Immature natural killer cell (primary cell): ENCODE measurements at places on chromosomes 1 and 21.

GRCh38 chr1:77228836-77229235 lies 9.6 kb upstream of the PIGK start:
- H3K4me3 ChIP-seq, result no peak overlapping the region
- no peak for DNase-seq
- H3K4me1 ChIP-seq, result no peaks in the 10 kb centered on the region
- H3K27me3 ChIP-seq, result no peaks in the 10 kb centered on the region
- peaks cover 9% of the 10 kb centered on the region for H3K36me3 ChIP-seq
- H3K27ac ChIP-seq, result no peak overlapping the region

DNA sequence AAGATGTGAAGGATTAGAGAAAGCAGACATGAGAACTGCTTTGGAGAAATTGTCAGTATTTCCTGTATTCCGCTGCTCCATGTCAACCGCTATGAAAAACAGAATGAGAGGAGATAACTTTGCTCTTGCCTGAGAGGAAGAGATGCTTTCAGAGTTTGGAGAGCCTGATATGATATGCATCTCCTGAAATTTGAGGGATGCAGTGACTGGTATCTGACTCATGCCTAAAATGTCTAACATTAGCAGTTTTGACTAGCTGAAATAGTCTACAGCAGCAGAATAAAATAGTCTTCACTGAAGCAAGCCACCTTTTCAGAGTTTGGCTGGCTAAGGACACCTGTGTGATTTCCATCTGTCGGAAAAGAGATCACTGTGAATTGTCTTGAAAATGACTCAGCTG lies 165.8 kb upstream of the LRRC7 start:
- no peaks in the 10 kb centered on the region for H3K4me1 ChIP-seq
- no peaks in the 10 kb centered on the region for H3K27me3 ChIP-seq
- no peaks in the 10 kb centered on the region for H3K36me3 ChIP-seq
- no peak for DNase-seq

- H3K4me1 ChIP-seq, result peaks cover 53% of the 10 kb centered on the region
- H3K4me3 ChIP-seq, result peak overlapping the region; percentile 97
Measured at GRCh38 chr21:46459356-46460112, 843 bp downstream of the DIP2A start.

DNA sequence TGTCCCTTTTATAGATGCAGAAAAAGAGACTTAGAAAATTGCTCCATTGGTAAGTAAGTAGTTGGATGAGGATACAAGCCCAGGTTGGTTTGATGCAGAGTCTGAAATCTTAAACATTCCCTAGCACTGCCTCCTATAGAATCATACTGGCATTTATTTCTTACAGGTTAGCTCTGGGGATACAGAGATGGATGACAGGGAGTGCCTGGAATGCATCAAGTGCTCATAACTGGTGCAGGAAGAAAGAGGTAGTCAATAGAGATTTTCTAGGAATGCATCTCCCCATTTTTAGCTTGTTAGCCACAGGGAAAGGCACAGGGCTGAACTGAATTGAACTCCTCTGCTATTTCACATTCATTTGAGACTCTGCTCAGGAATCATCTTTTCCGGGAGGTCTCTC lies 269.0 kb upstream of the USP24 start:
- no peaks in the 10 kb centered on the region for H3K4me1 ChIP-seq
- no peak overlapping the region for H3K27ac ChIP-seq
- no peaks in the 10 kb centered on the region for H3K36me3 ChIP-seq
- peaks cover 3% of the 10 kb centered on the region for H3K27me3 ChIP-seq
- no peak for DNase-seq

DNA sequence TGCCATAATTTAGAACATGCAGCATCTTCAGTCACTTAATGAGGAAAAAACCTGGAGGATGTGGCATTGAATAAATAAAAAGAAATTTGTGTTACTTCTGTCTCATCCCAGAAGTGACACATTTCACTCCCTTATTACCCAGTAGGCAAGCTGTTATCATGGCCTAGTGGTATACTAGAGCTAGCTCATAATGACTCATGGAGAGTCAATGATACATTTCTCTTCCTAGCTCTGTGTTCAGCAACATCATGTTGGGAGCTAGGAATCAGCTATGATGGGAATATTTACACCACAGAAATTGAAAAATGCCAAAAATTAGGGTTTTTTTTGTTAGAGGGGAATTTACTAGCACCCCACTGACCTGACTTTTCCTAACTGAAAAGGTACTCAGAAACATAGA lies 182.7 kb downstream of the HMCN1 start:
- H3K4me3 ChIP-seq, result no peak overlapping the region
- no peaks in the 10 kb centered on the region for H3K36me3 ChIP-seq
- no peaks in the 10 kb centered on the region for H3K27me3 ChIP-seq
- H3K4me1 ChIP-seq, result no peaks in the 10 kb centered on the region
- H3K27ac ChIP-seq, result no peak overlapping the region

GRCh38 chr21:35850029-35850428 lies 210.3 kb downstream of the SETD4 start:
- no peak overlapping the region for H3K4me3 ChIP-seq
- H3K27me3 ChIP-seq, result no peaks in the 10 kb centered on the region
- no peaks in the 10 kb centered on the region for H3K36me3 ChIP-seq
- DNase-seq, result no peak
- H3K4me1 ChIP-seq, result no peaks in the 10 kb centered on the region

DNA sequence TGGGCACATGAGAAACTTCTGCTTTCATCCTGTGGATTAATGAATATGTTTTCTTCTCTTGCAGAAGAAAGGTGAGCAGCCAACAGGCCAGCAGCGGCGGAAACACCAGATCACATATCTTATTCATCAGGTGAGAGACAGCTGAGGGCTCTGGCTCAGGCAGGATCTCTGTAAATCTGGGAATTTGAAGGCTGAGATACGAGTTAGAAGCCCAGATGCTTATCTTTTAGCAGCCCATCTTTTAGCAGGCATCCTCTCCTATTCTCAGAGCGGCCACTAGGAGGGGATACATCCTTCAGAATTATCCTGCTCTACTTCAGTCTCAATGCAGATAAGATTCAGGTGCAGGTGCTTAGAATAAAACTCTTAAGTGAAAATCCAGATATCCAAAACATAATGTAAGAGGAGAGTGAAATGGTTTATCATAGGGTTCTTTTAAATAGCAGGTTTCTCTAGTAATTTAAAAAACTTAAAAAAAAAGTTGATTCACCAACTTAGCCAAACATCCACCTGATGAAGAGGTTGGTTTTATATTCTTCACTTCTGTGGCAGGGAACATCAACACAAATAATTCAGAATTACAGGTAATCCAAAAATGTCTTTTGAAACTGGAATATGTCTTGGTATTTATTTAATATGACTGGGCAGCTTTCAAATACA lies 19.3 kb downstream of the SH2D2A start:
- DNase-seq, result peak; percentile 67
- H3K36me3 ChIP-seq, result peaks cover 24% of the 10 kb centered on the region
- H3K27ac ChIP-seq, result peak overlapping the region; percentile 51
- peaks cover 19% of the 10 kb centered on the region for H3K4me1 ChIP-seq

GRCh38 chr1:160811147-160811546 lies 15.2 kb downstream of the LY9 start:
- H3K27ac ChIP-seq, result peak overlapping the region; percentile 23
- no peak for DNase-seq
- H3K4me1 ChIP-seq, result peaks cover 39% of the 10 kb centered on the region
- no peak overlapping the region for H3K4me3 ChIP-seq
- H3K36me3 ChIP-seq, result peaks cover 33% of the 10 kb centered on the region

DNA sequence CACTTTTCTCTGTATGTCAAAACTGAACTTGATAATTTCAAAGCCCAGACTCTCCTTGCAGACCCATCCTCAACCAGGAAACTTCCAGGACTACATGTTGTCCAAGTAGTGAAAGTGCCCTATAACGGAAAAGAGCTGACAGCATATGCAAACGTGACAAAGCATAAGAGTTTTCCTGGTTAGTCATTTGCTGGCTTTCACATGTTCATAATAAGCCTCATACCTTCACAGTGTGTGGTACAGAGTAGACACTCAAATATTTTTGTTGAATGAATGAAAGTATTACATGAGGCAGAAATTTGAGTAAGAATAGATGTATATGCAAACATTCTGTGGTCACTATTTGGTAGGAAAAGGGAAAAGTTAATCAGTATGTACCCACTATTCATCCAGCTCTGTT lies 473.3 kb downstream of the MRPL39 start:
- H3K4me3 ChIP-seq, result no peak overlapping the region
- no peaks in the 10 kb centered on the region for H3K4me1 ChIP-seq
- DNase-seq, result no peak
- no peaks in the 10 kb centered on the region for H3K27me3 ChIP-seq

DNA sequence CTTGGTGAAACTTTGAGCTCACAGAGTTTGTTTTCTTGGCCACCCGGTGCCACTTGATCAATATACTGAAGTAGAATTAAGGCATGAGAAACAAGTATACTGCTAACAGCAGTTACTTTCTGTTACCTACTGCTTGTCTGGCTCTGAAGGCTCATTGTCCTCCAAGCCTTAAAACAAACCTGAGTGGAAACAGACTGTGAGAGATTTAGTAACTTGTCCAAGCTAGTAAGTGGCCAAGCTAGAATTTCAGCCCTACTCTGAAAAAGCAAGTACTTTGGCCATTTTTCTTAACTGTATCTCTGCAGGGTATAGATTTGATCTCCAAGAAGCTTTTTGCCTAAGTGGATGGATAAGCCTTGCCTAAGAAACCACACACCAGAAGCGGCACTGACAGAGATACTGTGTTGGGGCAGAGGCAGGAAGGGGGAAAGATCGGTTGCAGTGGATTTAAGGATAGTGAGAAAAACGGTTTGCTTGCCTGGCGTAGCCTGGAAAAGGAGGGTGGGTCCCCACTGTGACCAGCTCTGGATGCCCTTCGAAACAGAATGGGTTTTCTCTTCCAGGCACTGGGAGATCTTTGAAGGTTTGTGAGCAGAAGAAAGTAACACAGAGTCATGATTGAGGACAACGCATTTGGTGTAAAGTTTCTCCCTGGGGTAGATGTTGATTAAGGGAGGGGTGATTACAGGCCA lies 2.1 kb upstream of the MACO1 start:
- H3K27ac ChIP-seq, result no peak overlapping the region
- H3K27me3 ChIP-seq, result peaks cover 13% of the 10 kb centered on the region
- no peak for DNase-seq
- peaks cover 27% of the 10 kb centered on the region for H3K4me1 ChIP-seq
- H3K4me3 ChIP-seq, result peak overlapping the region; percentile 69

- H3K36me3 ChIP-seq, result no peaks in the 10 kb centered on the region
- no peak overlapping the region for H3K4me3 ChIP-seq
- DNase-seq, result no peak
- peaks cover 20% of the 10 kb centered on the region for H3K4me1 ChIP-seq
- H3K27me3 ChIP-seq, result peaks cover 1% of the 10 kb centered on the region
Measured at GRCh38 chr1:161772397-161772796, 6.3 kb downstream of the ATF6 start.

DNA sequence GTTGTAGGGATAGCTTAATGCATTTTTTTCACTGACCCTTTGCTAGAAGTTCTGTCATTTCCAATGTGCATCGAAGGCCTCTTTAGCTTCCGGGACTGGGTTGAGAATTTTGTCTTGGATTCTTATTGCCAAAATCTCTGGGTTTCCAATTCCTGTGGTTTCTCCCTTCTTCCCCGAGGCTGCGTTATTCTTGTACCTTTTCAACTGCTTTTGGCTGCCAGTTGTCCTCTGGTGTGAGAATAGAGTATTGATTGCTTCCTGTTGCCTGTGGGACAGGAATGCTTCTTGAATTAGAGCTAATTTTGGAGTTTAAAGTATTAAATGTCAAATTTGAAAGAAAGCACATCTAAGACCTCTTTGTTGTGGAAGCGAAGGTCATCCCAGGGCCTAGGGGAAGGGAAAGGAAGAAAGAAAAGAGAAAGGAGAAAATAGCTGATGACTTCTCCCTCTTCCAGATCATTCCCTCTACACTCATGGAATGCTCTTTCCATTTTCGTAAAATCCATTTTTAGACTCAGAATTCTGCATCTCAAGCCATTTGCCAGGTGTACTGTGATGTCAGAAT lies 21.1 kb downstream of the HUNK start:
- H3K4me1 ChIP-seq, result no peaks in the 10 kb centered on the region
- H3K4me3 ChIP-seq, result no peak overlapping the region
- no peak for DNase-seq
- H3K27me3 ChIP-seq, result peaks cover 3% of the 10 kb centered on the region
- no peaks in the 10 kb centered on the region for H3K36me3 ChIP-seq
- H3K27ac ChIP-seq, result no peak overlapping the region

GRCh38 chr1:109733236-109733870 lies 7.5 kb downstream of the GSTM3 start:
- no peaks in the 10 kb centered on the region for H3K36me3 ChIP-seq
- H3K27ac ChIP-seq, result no peak overlapping the region
- H3K4me3 ChIP-seq, result no peak overlapping the region

DNA sequence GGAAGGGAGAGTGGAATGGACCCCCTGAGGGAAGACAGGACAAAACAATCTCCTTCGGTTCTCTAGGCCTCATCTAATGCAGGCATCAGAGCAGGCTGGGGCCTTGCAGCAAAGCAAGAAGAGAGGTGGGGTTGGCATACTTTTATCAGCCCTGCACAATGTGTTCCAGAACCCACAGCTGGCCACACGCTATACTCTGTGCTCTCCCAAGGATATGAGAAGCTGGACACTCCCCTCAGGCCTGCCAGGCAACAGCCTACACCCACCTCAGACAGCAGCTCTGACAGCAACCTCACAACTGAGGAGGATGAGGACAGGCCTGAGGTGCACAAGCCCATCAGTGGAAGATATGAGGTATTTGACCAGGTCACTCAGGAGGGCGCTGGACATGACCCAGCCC lies 27.3 kb downstream of the LY9 start:
- H3K27ac ChIP-seq, result peak overlapping the region; percentile 75
- H3K4me3 ChIP-seq, result no peak overlapping the region

- no peak overlapping the region for H3K27ac ChIP-seq
- H3K4me1 ChIP-seq, result no peaks in the 10 kb centered on the region
- DNase-seq, result no peak
- H3K36me3 ChIP-seq, result no peaks in the 10 kb centered on the region
- H3K4me3 ChIP-seq, result no peak overlapping the region
- peaks cover under 1% of the 10 kb centered on the region for H3K27me3 ChIP-seq
Measured at GRCh38 chr1:29579821-29580425, 343.6 kb downstream of the PTPRU start.

DNA sequence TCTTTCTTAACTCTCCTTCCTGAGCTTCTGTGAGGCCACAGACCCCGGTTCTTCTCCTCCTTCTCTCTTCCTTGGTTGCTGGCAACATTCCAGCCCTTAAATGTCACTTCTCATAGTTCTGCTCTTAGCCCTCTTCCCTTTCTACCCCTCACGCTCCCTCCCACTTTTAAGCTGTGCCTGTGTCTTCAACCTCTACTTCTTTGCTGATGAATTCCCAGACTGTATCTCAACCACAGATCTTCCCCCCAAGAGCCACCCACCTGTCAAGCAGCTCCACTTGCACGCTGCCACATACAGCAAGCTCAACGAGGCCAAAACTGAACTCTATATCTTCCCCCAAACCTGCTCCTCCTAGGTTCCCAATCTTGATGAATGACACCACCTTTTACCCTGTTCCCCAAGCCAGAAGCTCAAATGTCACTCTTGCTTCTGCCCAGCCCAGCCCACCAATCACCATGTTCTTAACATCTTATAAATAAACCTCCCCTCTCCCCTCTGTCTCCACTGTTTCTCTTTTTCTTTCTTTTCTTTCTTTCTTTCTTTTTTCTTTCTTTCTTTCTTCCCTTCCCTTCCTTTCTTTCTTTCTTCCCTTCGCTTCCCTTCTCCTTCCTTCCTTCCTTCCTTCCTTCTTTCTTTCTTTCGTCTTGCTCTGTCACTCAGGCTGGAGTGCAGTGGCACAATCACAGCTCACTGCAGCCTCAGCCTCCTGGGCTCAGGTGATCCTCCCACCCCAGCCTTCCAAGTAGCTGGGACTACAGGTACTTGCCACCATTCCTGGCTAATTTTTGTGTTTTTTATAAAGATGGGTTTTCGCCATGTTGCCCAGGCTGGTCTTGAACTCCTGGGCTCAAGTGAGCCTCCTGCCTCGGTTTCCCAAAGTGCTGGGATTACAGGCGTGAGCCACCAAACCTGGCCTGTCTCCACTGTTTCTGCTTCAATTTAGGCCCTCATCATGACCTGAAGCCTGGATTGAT lies 19.8 kb upstream of the PTP4A2 start:
- H3K4me1 ChIP-seq, result peaks cover 38% of the 10 kb centered on the region
- H3K36me3 ChIP-seq, result no peaks in the 10 kb centered on the region
- DNase-seq, result no peak
